ENCODE measurements at places on chromosomes 4 and X. TPM values are rescaled to one million over a fixed set of nuclear protein-coding genes. Genes with fewer than 3 reads are reported as not detected.
A peak's percentile ranks its signal among the peaks of the same experiment; 100 is the strongest.

DNA sequence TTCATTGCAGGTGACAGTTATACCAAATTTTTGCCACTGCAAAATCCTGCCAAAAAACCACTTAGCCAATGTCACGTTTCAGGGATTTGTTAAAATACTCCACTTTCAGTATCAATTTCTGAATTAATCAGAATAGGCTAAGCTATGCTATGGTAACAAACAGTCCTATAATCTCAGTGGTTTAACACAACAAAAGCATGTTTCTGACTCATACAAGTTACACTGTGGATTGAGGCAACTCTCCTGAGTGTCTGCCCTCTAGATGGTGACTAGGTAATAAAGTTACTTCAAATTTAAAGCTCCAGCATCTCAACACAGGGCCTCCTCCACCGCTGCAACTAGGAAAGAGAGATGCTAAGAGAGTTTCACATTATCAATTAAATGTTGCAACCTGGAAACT, 23.0 kb upstream of the RADX start:
- no peak for DNase-seq
- H3K27me3 ChIP-seq: peaks cover 14% of the 10 kb centered on the region
- H3K36me3 ChIP-seq: no peaks in the 10 kb centered on the region
- H3K4me1 ChIP-seq: no peaks in the 10 kb centered on the region
- H3K27ac ChIP-seq: no peak overlapping the region

DNA sequence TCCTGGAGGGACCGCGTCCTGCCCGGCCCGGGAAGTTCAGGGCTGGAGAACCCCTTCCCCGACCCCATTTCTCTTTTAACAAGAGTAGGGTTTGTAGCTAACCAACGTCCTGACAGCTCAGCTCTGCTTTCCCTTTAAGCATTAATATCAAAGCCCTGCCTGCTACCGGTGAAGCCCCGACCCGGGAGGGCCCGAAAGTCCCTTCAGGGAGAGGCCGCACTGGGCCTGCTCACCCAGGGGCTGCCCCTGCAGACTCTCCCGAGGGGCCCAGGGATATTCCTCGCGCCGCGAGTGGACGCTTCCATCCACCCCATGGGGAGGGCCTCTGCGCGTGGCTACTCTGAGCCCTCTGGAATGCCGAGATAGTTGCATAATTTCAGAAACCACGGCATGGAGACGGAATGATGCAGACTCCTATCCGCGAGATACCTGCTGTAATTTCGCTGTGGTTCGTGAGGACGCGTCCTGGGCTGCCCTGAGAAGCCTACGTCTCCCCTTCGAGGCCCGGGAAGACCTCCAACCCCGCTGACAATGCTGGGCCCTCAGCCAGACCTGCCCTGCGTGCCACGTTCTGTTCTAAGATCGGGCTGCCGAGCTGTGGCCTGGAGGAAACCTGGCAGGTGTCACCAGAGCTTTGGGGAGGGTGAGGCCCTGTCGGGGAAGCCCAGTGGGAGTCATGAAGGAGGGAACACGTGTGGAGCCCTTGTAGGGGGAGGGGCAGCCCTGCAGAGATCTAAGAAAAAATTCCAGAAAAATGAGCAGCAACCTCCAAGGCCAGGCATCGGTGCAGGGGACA, 999 bp upstream of the CTBP1 start:
- peaks cover 61% of the 10 kb centered on the region for H3K4me1 ChIP-seq
- H3K36me3 ChIP-seq: no peaks in the 10 kb centered on the region
- no peaks in the 10 kb centered on the region for H3K27me3 ChIP-seq
- H3K4me3 ChIP-seq: peak overlapping the region; percentile 92

DNA sequence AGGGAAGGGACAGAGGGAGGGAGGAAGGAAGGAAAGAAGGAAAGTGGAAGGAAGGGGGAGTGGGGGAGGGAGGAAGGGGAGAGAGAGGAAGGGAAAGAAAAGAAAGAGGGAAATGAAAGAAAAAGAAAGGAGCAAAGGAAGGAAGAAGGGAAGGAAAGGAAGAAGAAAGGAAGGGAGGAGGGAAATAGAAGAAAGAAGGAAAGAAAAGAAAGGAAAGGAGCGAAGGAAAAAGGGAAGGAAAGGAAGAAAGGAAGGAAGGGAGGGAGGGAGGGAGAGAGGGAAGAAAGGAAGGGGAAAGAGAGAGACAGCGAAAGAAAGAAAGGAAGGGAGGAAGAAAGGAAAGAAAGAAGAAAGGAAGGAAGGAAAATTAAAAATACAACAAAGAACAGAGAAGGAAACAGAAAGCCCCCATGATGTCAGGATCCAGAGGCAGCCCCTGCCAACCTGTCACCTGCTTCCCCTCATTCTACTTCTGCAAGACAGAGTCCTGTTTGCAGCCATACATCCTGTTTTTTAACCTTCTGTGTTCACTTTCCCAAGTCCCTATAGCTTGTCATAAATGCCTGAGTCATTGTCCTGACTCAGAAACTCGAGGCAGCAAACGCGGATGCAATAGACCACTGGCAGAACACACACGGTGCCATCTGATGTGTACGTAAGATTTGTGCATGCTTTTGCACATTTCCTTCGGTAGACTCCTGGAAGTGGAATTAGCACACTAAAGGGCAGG, 77.0 kb upstream of the C4orf50 start:
- no peaks in the 10 kb centered on the region for H3K27me3 ChIP-seq
- H3K4me3 ChIP-seq: no peak overlapping the region
- no peak overlapping the region for H3K27ac ChIP-seq
- peaks cover 10% of the 10 kb centered on the region for H3K36me3 ChIP-seq
- H3K4me1 ChIP-seq: peaks cover 11% of the 10 kb centered on the region

DNA sequence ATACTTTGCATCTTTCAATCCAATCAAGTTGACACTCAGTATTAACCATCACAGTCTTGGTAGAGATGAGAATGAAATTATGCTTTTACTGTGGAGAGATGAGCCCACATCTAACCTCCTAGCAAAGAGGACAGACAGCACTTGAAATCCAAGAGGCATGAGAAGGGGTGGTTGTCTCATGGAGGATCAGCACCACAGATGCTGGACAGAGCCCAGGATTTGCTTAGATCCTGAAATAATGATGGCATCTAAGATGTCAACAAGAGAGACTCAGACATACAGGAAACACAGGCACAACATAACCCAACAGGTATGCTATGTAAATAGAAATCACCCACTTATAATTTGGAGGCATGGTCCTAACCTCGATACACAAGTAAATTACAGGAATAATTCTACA, 74.3 kb upstream of the VCX2 start:
- no peak overlapping the region for H3K27ac ChIP-seq
- no peak overlapping the region for H3K4me3 ChIP-seq
- no peak for DNase-seq
- no peaks in the 10 kb centered on the region for H3K4me1 ChIP-seq
- H3K27me3 ChIP-seq: no peaks in the 10 kb centered on the region

DNA sequence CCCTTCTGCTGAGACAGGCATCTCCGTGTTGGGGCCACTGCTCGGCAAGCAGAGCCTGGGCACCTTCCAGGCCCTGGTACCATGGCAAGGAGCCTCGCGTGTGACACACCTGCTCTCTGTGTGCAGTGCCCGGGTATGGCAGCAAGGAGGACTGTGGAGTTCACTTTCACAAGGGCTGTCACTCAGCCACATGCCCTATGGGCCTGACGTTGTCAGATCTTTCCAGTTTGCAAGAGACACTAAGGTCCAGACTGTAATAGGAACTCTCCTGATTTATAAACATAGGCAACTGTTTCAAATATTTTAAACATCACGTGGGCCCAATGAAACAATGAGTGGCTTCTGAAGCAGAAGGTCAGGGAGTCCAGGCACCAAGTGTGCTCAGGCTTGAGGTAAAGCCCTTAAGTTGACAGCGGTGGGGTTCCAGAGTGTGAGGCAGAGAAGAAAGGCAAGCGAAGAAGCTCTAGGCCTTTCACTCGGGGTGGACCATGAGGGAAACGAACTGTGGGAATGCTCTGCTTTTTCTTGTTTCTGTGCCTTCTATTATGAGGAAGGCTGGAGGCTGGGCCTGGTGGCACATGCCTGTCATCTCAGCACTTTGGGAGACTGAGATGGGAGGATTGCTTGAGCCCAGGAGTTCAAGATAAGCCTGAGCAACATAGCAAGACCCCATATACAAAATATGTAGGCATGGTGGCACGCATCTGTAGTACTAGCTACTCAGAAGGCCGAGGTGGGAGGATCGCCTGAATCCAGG, 108.6 kb upstream of the TRIM2 start:
- peaks cover 3% of the 10 kb centered on the region for H3K4me1 ChIP-seq
- H3K36me3 ChIP-seq: no peaks in the 10 kb centered on the region
- no peak overlapping the region for H3K4me3 ChIP-seq
- DNase-seq: no peak
- no peaks in the 10 kb centered on the region for H3K27me3 ChIP-seq

- H3K4me1 ChIP-seq: peaks cover 26% of the 10 kb centered on the region
- H3K36me3 ChIP-seq: peaks cover 19% of the 10 kb centered on the region
- H3K27me3 ChIP-seq: no peaks in the 10 kb centered on the region
- H3K4me3 ChIP-seq: no peak overlapping the region
Observed at GRCh38 chr4:83075311-83076095, 39.0 kb downstream of the PLAC8 start.

DNA sequence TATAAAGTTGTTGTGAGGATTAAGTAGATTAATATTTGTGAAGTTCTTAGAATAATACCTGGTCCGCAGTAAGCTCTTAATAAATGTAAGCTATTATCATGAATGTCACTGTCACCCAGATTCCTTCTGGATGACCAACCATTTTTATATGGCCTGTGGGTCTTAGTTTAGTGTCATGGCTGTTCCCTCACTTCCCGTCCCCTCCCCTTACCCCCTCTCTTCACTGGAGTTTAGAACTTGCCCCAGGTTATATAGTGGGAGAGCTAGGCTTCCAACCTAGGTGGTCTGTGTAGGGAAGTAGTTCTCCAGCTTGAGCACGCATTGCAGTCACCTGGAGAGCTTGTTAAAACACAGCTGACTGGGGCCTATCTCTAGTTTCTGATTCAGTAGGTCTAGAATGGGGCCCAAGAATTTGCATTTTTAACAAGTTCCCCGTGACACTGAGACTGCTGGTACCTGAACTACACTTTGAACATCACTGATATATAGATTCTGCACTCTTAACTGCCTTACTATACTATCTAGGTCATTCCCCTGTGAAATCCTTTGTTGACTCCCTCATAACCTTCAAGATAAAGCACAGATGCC, 66.9 kb upstream of the PLAC1 start:
- no peaks in the 10 kb centered on the region for H3K36me3 ChIP-seq
- no peak overlapping the region for H3K4me3 ChIP-seq
- H3K4me1 ChIP-seq: no peaks in the 10 kb centered on the region
- no peak for DNase-seq
- H3K27me3 ChIP-seq: no peaks in the 10 kb centered on the region

- H3K27ac ChIP-seq: no peak overlapping the region
- peaks cover 3% of the 10 kb centered on the region for H3K27me3 ChIP-seq
- no peaks in the 10 kb centered on the region for H3K36me3 ChIP-seq
- H3K4me3 ChIP-seq: no peak overlapping the region
- H3K4me1 ChIP-seq: no peaks in the 10 kb centered on the region
- no peak for DNase-seq
Observed at GRCh38 chrX:152915541-152916241, 17.8 kb downstream of the ZNF185 start.

Gene SH3RF1
- 1.3 TPM for total RNA-seq

Gene SMPX
- total RNA-seq: not detected

Gene STOX2
- total RNA-seq: not detected

Gene CENPVL1
- total RNA-seq: not detected

Gene PRSS12
- not detected for total RNA-seq
